IPS DF 6.9 (cell line): ENCODE measurements at places on chromosomes 6 and 20.

DNA sequence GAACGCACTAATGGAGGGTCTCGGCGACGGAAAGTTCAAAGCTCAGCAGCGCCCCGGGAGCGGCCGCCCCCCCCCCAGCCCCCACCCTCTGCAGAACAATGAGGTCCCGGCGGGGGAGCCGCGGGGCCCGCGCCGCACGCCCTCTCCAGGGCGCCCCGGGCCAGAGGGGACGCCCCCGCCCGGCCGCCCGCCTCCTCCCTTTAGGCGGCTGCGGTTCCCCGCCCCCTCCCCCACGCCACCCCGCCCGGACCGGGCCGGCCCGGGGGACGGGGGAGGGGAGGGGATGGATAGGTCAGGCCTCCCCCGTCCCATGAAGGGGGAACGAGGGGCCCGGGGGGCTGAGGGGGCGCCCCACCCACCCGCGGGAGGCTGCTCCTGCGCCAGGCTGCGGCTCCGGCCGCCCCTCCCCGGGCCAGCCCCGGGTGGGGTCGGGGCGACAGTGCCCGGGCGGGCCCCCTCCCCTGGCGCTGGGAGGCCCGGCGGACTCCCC lies 1.5 kb downstream of the NOL4L start:
- DNase-seq = no peak

GRCh38 chr20:31987744-31988143 lies 19.8 kb downstream of the XKR7 start:
- DNase-seq = no peak

GRCh38 chr20:14422892-14423291 lies 85.5 kb upstream of the FLRT3 start:
- DNase-seq = no peak

GRCh38 chr6:131918650-131919355 lies 32.4 kb downstream of the CCN2 start:
- no peak for DNase-seq

GRCh38 chr20:54208548-54209176 lies 775 bp downstream of the PFDN4 start:
- DNase-seq = no peak

DNA sequence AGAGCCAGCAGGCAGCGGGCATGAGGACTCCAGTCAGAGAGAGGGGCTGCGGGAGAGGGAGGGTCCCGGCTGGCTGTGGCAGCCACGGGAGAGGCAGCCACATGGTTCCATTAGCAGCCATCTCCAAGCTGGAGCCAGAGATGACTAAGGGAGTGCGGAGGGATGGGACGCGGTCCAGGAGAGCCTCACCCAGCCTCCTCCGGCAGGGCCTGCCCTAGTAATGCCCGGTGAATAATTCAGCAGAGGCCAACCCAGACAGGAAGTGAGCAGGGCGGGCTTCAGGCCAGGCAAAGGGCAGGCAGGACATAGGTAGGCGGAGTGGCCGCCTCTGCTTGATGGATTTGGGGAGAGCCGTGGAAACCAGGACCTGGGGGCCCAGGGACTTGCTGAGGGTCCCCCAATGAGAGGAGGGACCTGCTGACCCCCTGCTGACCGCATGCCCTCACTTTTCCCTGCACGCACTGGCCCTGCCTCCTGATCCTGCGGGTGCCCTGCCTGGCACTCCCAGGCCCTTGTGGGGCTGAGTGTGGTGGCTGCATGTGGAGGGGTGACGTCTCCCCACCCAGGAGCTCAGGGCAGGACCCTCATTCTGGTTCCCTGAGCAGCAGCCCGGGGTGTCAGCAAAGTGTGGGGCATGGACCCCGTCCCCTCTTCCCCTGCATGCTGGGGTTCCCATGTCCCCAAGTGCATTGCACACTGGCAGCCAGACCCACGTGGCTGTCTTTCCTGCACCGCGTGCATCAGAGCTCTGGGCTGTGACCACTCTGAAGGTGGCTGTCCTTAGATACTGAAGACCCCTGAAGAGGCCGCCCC lies 51.8 kb upstream of the SLCO4A1 start:
- no peak for DNase-seq

- DNase-seq = no peak
Measured at GRCh38 chr6:1129131-1129530, 182.8 kb upstream of the FOXQ1 start.

DNA sequence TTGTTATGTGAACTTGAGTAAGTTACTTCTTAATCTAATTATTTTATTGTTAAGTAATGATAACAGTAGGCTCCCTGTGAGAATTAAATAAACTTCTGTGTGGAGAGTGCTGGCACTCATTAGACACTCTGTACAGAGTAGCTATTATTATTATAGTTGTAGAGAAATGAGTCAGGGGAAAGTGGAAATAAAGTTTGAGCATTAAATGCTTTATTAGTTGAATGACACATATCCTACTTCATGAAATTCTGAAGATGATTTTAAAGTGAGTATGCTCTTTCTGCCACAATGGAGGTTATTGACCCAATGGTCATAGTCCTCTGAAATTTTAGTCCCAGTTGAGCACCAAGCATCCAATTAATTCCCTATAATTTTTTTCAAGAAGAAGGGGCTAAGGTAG lies 5.9 kb downstream of the ECI2 start:
- no peak for DNase-seq

DNA sequence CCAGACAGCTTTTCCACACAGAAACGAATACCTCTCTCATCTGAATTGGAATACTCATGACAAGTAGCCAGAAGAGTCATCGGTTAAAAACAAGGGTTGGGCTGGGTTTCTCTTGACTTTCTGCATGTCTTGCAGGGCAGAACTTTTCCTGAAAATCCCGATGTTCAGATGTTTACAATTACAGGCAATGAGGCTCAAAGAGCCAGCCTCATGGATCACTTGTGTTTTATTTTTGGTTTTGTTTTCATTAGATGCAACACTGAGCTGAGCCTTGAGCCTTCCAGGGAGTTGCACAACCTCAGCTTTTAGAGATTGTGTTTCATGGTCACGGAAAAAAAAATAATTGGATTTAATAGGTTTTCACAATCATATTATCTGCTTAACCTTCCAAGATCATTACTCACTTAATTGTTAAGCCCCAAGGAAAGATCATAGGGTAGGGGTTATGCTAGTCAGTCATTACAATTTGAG lies 288.1 kb upstream of the PRDM1 start:
- DNase-seq = no peak
